GM12878 (cell line): ENCODE measurements at places on chromosomes 4 and X. TPM values are rescaled to one million over a fixed set of nuclear protein-coding genes. Genes with fewer than 3 reads are reported as not detected.
A peak's percentile ranks its signal among the peaks of the same experiment; 100 is the strongest.

The TSPAN6 gene
- total RNA-seq = 0.23 and 0.24 TPM in 2 replicates

The ENPEP gene
- not detected in 2 replicates for total RNA-seq

The TGIF2LX gene
- not detected in 2 replicates for total RNA-seq

The ITGB1BP2 gene
- 2.0 and 2.2 TPM in 2 replicates for total RNA-seq

The SLC7A11 gene
- total RNA-seq = 3.6 and 4.0 TPM in 2 replicates

The TMEM35A gene
- not detected in 2 replicates for total RNA-seq

The TEX11 gene
- not detected in 2 replicates for total RNA-seq

The SUPT20HL1 gene
- total RNA-seq = not detected in 2 replicates

The TAF7L gene
- total RNA-seq = not detected in 2 replicates

The CC2D2A gene
- 0.64 and 0.67 TPM in 2 replicates for total RNA-seq

The HS6ST2 gene
- total RNA-seq = not detected in 2 replicates

The CT83 gene
- not detected in 2 replicates for total RNA-seq

- no peaks in the 10 kb centered on the region for H3K4me1 ChIP-seq
- no peak overlapping the region for H3K4me3 ChIP-seq
- H3K27ac ChIP-seq = no peak overlapping the region
- DNase-seq = no peak
- H3K36me3 ChIP-seq = no peaks in the 10 kb centered on the region
- H3K27me3 ChIP-seq = no peaks in the 10 kb centered on the region
Measured at GRCh38 chr4:98166025-98166730, 22.9 kb upstream of the STPG2 start.

DNA sequence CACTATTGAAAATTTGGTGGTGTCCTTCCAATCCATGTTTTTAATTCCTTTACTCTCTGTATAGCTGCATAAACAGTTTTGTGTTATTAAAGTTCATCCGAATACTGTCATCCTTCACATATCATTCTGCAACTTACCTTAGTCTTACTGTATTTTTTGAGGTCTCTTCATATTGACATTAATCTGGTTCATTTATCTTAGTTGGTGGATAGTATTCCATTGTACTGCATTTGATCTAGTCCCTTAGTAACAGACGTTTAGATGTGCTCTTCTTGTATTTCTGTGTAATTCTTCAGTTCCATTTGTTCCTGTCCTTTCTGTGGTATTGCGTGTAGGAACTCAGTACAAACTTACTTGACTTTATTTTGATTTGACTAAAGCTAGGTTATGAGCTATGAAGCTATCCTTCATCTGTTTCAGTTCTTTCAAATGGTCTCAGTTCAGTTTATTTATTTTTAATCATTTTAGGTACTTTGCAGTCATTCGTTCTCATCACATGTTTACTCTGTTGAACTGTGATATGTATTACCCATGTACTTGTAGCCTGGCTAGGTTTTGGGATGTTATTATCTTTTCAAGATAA is 41.3 kb downstream of the RAPGEF2 start:
- no peak for DNase-seq
- no peaks in the 10 kb centered on the region for H3K27me3 ChIP-seq
- H3K4me3 ChIP-seq = no peak overlapping the region
- 0 out of 2 replicates have a peak overlapping the region, but pooled peaks have one; percentile 13 for H3K27ac ChIP-seq

GRCh38 chr4:53697016-53697685 is 105.9 kb upstream of the LNX1 start:
- no peaks in the 10 kb centered on the region for H3K27me3 ChIP-seq
- H3K4me3 ChIP-seq = no peak overlapping the region
- H3K36me3 ChIP-seq = no peaks in the 10 kb centered on the region
- H3K27ac ChIP-seq = no peak overlapping the region

- no peak for DNase-seq
- H3K4me3 ChIP-seq = no peak overlapping the region
- no peaks in the 10 kb centered on the region for H3K36me3 ChIP-seq
- H3K27ac ChIP-seq = no peak overlapping the region
- no peaks in the 10 kb centered on the region for H3K4me1 ChIP-seq
Measured at GRCh38 chr4:16450724-16451123, 224.5 kb upstream of the TAPT1 start.

DNA sequence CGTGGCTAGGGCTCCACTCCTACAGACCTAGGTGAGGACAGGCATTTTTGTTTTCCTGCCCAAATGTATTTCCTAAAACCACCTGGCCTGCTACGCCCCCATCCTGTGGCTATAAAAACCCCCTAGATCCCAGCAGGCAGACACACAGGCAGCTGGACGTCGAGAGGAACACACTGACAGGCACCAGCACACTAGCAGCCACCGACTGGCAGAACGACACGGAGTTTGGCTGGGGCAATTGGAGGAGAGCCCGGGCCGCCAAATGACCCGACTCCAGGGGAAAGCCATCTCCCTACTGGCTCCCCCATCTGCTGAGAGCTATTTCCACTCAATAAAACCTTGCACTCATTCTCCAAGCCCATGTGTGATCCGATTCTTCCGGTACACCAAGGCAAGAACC is 516.0 kb downstream of the FSTL5 start:
- H3K36me3 ChIP-seq = no peaks in the 10 kb centered on the region
- H3K27ac ChIP-seq = no peak overlapping the region
- no peaks in the 10 kb centered on the region for H3K4me1 ChIP-seq

DNA sequence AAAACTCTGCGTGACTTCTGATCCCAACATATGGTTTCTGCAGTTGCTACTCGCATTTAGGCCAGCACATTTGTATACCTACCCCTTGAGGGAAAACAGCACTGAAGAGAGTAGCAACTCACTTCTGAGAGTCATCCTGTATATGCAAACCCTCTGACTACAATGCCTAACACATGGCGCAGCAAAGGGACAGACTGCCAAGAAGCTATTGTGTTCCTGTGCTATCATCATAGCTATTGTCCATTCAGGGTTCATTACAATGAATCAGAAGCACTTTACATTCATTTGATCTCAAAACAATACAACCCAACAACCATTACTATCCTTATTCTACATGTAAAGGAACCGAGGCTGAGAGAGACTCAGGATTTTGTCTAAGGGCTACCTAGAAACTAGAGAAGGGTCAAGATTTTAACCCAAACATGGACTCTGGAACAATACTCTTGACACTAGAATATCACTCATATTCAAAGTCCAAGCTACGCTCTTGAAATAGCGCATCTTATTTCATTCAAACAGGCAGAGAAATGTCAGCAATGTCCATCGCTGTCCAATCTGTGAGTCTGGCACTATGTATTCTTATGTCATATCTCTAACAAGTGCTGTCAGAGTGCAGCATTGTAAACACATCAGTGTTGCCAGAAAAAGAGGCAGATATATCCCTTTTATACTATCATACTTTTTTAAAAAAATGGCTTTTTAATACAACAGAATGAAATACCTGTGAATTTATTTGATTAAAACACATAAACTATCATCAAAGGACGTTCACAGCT is 173.6 kb downstream of the CORIN start:
- H3K27ac ChIP-seq = no peak overlapping the region
- no peak overlapping the region for H3K4me3 ChIP-seq
- no peaks in the 10 kb centered on the region; the same call in 1 of the 2 replicates for H3K27me3 ChIP-seq
- no peak for DNase-seq

GRCh38 chr4:41504167-41504818 is 33.7 kb upstream of the LIMCH1 start:
- no peaks in the 10 kb centered on the region for H3K36me3 ChIP-seq
- no peak overlapping the region for H3K4me3 ChIP-seq
- DNase-seq = no peak
- H3K4me1 ChIP-seq = no peaks in the 10 kb centered on the region

- H3K27me3 ChIP-seq = no peaks in the 10 kb centered on the region
- H3K27ac ChIP-seq = no peak overlapping the region
- no peak for DNase-seq
- H3K4me3 ChIP-seq = no peak overlapping the region
- no peaks in the 10 kb centered on the region for H3K36me3 ChIP-seq
- H3K4me1 ChIP-seq = no peaks in the 10 kb centered on the region
Measured at GRCh38 chrX:49842621-49843020, 13.5 kb downstream of the PAGE4 start.

- H3K4me1 ChIP-seq = peaks cover 24% of the 10 kb centered on the region
- H3K27ac ChIP-seq = no peak overlapping the region
- DNase-seq = no peak
- no peaks in the 10 kb centered on the region for H3K36me3 ChIP-seq
- H3K4me3 ChIP-seq = no peak overlapping the region
- H3K27me3 ChIP-seq = no peaks in the 10 kb centered on the region
Measured at GRCh38 chr4:146245850-146246249, 31.5 kb downstream of the REELD1 start.

GRCh38 chrX:155873188-155873587 is 8.0 kb upstream of the VAMP7 start:
- no peak overlapping the region for H3K4me3 ChIP-seq
- no peaks in the 10 kb centered on the region for H3K4me1 ChIP-seq

DNA sequence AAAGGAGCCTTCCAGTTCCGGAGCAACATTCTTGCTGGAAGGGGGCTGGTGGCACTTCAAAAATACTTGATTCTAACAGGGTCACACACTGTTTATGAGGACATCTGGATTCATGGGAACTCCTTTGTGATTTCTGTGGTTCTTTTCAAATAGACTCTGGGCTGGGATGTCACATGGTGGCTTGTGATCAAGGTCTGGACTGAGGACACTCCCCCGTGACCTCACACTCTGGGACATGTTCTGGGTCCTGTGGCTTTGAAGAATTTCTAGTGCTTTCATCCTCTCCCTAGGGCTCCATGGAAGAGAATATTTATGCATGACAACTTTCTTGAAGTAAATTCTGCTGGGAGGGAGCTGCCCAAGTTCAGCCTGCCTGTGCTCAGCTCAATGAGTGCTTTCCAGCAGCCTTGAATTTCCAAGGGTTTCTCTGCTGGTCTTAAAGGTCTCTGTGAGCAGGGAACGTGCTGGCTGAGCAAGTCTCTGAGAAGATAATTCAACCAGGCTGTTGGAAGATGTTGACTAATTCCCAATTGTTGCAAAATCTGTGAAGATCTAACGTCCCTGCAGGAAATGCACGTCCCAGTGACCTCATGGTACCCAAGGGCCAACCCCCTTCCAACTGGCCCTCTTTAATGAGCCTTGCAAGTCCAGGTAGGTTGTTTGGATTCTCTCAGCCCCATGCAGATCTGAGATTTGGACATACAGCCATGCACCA is 36.3 kb downstream of the GPR143 start:
- no peak for DNase-seq
- H3K27me3 ChIP-seq = no peaks in the 10 kb centered on the region
- no peak overlapping the region for H3K4me3 ChIP-seq

DNA sequence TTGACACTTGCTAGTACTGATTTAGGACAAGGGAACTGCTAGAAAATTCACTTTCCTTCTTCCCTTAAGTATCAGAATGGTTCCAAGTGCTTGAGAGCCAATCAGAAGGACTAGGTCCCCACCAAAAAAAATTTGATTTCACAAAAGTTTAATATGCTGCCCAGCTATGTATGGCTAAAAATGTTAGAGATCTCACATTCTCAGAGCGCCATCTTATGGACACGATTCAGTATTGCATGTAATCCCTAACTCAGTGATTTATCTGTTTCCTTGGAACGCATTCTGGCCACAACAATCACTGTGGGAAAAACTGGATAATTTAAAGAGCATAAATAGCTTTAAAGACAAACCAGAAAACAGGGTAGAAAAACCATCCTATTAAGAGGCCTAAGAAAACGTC is 255.1 kb upstream of the GPC4 start:
- peak; percentile 1 for DNase-seq
- H3K4me1 ChIP-seq = no peaks in the 10 kb centered on the region

GRCh38 chr4:152273343-152273742 is 262.5 kb downstream of the FBXW7 start:
- no peak overlapping the region for H3K27ac ChIP-seq
- no peaks in the 10 kb centered on the region for H3K4me1 ChIP-seq
- H3K4me3 ChIP-seq = no peak overlapping the region
- no peak for DNase-seq
- no peaks in the 10 kb centered on the region for H3K36me3 ChIP-seq

GRCh38 chr4:90317785-90318184 is 190.6 kb downstream of the CCSER1 start:
- H3K27me3 ChIP-seq = no peaks in the 10 kb centered on the region
- no peak overlapping the region for H3K27ac ChIP-seq
- DNase-seq = no peak
- no peaks in the 10 kb centered on the region for H3K36me3 ChIP-seq
- no peak overlapping the region for H3K4me3 ChIP-seq
- H3K4me1 ChIP-seq = no peaks in the 10 kb centered on the region; the same call in 1 of the 2 replicates

- no peak overlapping the region for H3K4me3 ChIP-seq
- H3K27me3 ChIP-seq = no peaks in the 10 kb centered on the region
- H3K36me3 ChIP-seq = no peaks in the 10 kb centered on the region
- H3K4me1 ChIP-seq = no peaks in the 10 kb centered on the region
Measured at GRCh38 chr4:180695851-180696250, 1547.4 kb upstream of the TENM3 start.

DNA sequence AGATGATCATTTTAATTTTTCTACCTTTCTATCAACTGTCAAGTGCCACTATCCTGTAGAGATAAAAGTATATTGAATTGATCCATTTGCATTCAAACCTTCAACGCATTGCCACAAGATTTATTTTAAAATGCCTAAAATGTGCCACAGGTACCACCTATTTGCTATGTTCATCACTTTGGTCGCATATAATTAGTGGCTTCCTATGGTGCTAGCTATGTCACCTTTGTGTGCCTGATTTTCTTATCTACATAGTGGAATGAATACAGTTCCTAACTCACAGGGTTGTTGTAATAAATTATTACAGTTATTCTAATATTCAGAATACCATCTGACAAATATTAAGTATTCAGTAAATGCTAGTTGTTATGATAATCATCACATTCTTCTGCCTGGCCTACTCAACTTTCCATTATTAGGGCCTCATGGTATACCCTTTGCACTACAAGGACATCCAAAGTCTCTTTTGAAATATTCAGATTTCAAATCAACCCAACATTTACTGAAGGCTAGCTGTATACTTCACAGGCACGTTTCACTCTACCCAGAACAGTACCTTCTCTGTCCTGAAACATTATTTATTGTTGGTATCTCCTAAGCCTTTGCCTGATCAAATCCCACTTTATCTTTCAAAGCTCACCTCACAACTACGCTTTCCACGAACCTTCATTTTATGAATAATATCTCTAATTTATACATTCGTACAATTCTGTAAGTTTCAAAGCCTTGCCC is 62.4 kb downstream of the ANXA10 start:
- H3K27ac ChIP-seq = no peak overlapping the region
- H3K4me1 ChIP-seq = no peaks in the 10 kb centered on the region
- no peak overlapping the region for H3K4me3 ChIP-seq
- H3K27me3 ChIP-seq = no peaks in the 10 kb centered on the region
- H3K36me3 ChIP-seq = no peaks in the 10 kb centered on the region
- DNase-seq = no peak

GRCh38 chr4:176406736-176407135 is 87.0 kb downstream of the SPCS3 start:
- H3K27ac ChIP-seq = no peak overlapping the region
- no peak overlapping the region for H3K4me3 ChIP-seq
- H3K4me1 ChIP-seq = no peaks in the 10 kb centered on the region
- no peaks in the 10 kb centered on the region for H3K36me3 ChIP-seq
- H3K27me3 ChIP-seq = no peaks in the 10 kb centered on the region

- no peaks in the 10 kb centered on the region for H3K4me1 ChIP-seq
- no peak overlapping the region for H3K27ac ChIP-seq
- no peaks in the 10 kb centered on the region; the same call in 1 of the 2 replicates for H3K27me3 ChIP-seq
- DNase-seq = no peak
- H3K4me3 ChIP-seq = no peak overlapping the region
- no peaks in the 10 kb centered on the region for H3K36me3 ChIP-seq
Measured at GRCh38 chr4:41633321-41633720, 95.4 kb downstream of the LIMCH1 start.
